ENCODE measurements at places on chromosomes 6 and 20.
A peak's percentile ranks its signal among the peaks of the same experiment; 100 is the strongest.

DNA sequence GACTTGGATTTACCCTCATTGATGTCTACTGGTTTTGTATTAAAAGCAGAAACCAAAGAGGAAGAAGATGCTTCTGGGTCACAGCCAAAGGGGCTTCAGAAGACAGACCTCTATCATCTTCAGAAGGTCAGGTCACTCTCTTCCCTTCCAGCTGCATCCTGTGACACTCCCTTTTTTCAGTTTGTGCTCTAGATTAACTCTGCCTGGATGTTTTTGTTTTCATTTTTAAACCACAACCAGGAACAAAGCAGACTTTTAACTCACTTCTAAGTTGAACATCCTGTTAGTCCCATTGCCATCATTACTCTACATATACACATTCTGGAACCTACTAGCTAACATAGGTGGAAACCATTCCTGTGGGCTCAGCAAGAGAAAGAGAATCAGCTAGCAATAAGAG lies 45.2 kb downstream of the AKIRIN2 start:
- no peak for DNase-seq

DNA sequence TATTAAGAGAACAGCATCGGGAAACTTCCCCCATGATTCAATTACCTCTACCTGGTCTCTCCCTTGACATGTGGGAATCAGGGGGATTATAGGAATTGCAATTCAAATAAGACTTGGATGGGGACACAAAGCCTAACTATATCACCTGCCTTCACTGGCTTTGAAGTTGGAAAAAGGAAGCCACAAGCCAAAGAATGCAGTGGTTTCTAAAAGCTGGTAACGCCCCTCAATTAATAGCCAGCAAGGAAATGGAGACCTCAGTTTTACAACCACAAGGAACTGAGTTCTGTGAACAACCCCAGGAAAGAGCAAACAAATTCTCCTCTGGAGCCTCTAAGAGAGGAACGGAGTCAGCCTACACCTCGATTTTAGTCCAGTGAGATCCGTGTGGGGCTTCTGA lies 244.1 kb downstream of the TFAP2A start:
- DNase-seq = no peak

DNA sequence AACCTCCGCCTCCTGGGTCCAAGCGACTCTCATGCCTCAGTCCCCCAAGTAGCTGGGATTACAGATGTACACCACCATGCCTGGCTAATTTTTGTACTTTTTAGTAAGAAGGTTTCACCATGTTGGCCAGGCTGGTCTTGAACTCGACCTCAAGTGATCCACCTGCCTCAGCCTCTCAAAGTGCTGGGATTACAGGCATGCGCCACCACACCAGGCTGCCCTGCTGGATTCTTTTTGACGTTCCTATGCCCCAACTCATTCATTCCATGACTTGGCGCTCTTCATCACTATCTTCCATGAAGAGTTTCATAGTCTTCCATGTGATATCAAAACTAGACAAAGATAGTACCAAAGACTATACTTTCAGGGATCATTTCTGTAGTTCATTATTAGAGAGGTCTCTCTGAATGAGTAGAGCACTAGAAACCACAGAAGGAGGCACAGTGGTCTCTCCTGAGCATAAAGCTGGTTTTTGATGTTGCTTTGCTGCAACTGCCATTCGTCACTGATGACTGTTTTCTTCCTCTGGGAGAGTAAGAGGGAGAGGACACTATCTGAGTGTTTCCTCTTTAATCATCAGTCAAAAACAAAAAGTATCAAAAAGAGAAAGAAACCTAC lies 23.5 kb downstream of the DNAAF9 start:
- DNase-seq = no peak

- no peak for DNase-seq
Observed at GRCh38 chr6:53811082-53811481, 16.3 kb downstream of the LRRC1 start.

DNA sequence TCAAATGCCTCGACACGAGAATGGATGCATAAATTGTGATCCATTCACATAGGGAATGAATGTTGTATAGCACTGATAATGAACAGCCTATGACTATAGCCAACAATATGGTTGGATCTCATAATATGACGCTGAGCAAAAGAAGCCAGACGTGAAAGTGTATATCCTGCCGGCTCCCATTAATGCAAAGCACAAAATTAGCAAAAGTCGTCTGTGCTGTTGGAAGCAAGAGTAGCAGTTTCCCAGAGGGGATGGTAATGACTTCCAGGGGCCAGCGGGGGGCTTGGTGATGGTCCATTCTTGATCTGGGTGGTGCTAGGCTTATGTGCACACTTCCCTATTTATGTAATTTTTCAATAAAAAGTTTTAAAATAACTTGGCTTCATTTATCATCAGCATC lies 1.0 kb upstream of the TAGAP start:
- peak; percentile 20 for DNase-seq

DNA sequence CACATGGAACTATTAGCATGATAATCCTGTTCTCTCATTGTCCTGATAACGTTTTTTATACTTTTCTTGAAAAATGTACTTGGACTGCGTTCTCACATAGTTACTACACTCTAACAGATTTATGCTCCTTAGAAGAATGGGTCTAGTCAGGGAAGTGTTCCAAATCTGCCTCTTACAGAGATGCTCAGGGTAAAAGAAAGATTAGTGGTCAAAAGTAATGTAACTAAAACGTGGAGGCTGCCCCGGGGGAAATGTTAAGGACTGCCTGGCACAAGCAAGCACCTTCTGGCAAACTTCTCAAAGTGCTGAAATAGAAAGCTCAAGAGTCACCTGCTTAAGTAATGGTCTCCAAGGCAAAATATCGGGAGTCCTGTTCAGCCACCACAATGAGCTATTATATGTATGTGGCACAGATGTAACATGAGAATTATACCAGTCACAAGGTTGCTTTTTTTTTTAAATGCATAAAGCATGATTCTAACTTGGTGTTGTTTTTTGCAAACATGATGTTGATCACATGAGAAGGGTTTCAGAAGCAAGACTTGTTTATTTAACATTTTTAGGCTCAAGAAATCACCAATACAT lies 244.5 kb upstream of the JARID2 start:
- DNase-seq = no peak

GRCh38 chr20:49583669-49584417 lies 15.9 kb upstream of the PTGIS start:
- DNase-seq = no peak

- DNase-seq = no peak
Observed at GRCh38 chr6:85236636-85237035, 213.2 kb upstream of the NT5E start.

- DNase-seq = no peak
Observed at GRCh38 chr6:133892813-133893691, 4.1 kb downstream of the TCF21 start.

DNA sequence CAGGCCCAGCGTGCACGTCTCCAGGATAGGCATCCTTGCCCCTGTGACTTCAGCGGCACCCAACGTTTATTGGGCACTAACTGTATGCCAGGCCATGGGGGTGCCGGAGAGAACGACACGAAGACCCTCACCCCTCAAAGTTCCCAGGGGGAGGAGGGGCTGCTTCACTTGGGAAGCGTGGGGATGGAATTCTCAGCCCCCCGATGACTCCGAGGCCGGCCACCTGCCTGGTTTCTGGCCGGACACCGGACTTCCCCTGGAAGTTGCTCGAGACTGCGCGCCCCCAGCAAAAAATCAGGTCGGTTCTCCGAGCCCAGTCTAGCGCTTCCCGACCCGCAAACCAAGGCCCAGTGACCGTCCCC lies 275 bp upstream of the MAVS start:
- DNase-seq = no peak

- DNase-seq = no peak
Observed at GRCh38 chr20:48807586-48808381, 20.0 kb downstream of the PREX1 start.

GRCh38 chr20:62880935-62881661 lies 19.5 kb upstream of the TCFL5 start:
- no peak for DNase-seq

- DNase-seq = peak; percentile 7
Observed at GRCh38 chr6:11161031-11161956, 49.8 kb upstream of the ERVFRD-1 start.

GRCh38 chr6:11469684-11470083 lies 67.9 kb upstream of the TMEM170B start:
- no peak for DNase-seq

- DNase-seq = no peak
Observed at GRCh38 chr6:114084327-114084890, 113.5 kb upstream of the HDAC2 start.

- DNase-seq = no peak
Observed at GRCh38 chr6:34556493-34556892, 364 bp upstream of the SPDEF start.
